ENCODE measurements at places on chromosomes 4 and X.

- DNase-seq = no peak
Measured at GRCh38 chrX:131441033-131441432, 102.8 kb upstream of the OR13H1 start.

DNA sequence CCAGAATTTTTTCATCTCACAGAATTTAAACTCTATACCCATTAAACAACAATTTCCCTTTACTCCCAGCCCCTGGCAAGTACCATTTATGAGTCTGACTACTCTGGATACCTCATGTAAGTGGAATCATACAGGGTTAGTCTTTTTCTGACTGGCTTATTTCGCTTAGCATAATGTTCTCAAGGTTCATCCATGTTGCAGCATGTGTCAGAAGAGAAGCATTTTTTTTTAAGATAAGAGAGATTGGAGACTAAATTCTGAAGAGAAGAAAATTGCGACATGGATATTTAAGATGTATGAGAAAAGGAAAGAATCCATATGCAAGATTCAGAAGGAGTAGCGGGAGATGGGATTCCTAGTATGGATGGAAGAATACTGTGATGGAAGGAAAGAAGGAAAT, 11.3 kb upstream of the SLC9B1 start:
- DNase-seq = no peak

DNA sequence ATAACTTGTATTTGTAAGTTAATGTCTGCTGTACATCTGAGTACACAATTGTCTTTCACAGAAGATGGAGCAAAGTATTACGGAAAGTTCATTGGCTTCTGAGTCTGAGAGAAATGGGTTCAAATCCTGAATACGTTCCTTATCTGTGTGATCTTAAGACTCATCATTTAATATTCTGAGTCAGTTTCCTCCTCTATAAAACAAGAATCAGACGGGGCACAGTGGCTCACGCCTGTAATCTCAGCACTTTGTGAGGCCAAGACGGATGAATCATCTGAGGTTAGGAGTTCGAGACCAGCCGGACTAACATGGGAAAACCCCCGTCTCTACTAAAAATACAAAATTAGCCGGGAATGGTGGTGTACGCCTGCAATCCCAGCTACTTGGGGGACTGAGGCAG, 57.8 kb downstream of the APBB2 start:
- DNase-seq = no peak

DNA sequence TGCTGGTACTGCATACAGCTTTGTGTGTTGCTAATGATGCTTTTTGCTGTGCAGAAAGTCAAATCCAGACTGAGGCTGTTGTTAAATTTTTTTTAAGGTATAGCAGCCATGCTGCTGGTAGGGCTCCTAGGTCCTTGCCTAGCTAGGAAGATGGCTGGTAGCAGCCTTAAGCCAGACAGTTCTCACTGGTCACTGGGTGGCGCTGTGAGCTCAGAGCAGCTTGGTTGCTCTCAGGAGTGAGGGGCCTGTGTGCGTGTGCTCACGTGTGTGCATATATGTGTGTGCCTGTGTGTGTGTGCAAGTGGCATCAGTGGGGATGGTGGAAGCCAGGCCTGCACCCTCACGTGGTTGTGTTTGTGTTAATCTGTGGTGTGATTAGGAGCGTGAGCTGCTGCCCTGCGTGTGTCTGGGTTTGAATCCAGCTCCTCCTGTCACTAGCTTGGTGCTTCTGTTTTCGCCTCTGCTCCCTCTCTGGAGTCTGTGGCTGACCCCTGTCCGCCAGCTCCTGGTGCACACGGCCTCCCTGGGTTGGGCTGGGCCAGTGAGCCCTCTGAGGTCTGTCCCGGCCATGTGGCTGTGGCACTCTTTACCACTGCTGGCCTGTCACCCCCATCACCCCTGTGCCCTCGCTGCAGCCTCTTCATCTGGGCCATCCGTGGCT, 46.1 kb downstream of the SORCS2 start:
- no peak for DNase-seq
